ENCODE measurements at places on chromosomes 1 and 21.

DNA sequence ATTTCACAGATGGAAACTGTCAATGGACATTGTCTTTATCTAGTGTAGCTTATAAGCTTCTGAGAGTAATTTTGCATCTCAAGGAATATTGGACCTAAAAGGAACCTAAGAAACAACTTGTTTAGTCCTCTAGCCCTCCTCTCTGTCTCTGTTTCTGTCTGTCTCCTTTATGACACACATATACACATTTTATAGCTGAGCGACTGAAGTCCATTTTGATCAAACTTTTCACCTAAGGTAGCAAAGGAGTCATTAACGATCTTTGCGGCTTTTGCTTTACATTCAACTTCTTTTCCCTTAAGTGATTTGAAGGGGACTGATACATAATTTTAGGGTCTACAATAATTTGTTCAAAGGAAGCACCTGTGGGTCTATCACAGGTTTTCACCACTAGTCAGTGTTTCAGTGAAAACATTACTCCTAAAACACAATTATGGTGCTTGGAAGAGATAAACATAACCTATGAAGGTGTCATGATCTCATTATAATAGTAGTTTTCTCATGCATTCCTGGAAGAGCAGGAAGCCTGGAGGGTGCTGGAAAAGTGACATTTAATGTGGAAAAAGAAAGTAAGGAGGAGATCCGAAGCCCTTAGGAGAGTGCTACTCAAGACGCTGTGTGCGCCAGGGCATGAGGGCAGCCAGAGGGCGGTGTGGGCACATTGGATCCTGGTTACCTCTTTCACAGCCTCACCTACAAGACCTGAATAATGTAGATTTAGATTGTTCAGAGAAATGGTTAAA, 248.6 kb downstream of the DNM3 start:
- DNase-seq, result peak; percentile 72

GRCh38 chr1:17732475-17732874, 22.7 kb upstream of the ACTL8 start:
- no peak for DNase-seq

DNA sequence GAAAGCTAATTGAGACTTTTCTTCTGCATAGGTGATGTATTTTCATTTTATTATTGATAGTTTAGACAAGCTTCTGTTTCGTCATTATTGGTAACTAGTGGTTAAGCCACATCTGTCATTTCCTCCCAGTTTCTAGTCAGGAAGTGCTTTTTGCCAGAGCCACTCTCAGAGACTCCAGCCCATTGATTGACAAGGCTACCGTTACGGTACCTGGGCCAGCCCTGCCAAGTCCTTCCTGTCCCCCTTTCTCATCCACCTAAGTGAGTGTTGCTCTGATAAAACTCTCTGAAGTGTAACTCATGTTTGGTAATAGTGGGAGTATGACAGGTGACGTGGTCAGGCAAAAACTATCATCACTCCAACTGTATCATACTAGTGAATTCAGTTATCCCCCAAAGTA, 29.6 kb upstream of the AGL start:
- DNase-seq, result no peak

GRCh38 chr1:64850846-64851245, 106.0 kb downstream of the RAVER2 start:
- no peak for DNase-seq

DNA sequence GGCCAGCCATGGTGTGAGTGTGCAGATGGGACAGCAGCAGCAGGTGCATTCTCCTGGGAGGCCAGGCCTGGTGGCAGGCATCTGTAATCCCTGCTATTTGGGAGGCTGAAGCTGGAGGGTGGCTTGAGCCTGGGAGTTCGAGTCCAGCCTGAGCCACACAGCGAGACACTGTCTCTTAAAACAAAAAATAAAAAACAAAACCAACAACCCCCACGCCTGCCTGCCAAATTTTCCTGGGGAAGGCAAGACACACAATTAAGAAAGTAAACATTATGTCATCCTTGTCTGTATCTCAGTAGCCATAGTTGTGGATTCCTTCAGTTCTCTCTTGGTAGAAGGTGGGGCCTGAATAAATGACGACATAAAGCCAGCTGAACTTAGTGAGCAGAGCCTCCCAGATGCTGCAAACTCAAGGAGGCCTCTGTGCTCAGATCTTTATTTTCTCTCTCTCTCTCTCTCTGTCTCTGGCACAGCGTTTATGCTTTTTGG, 57.6 kb upstream of the CD34 start:
- DNase-seq, result no peak

GRCh38 chr1:10768552-10768951, 27.9 kb downstream of the CASZ1 start:
- no peak for DNase-seq

DNA sequence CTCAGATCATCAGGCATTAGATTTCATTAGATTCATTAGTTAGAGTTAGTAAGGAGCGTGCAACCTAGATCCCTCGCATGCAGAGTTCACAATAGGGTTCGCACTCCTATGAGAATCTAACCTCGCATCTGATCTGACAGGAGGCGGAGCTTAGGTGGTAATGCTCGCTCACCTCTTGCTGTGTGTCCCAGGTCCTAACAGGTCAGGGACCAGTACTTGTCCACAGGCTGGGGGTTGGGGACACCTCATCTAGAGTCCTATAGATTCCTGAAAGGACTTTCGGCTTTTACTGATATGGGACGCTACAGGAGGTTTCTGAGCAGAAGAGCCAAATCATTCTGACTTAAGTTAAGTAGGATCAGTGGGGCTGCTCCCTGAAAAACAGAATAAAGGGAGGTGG, 91.4 kb downstream of the AKT3 start:
- no peak for DNase-seq

GRCh38 chr1:94925561-94926125, 1.3 kb downstream of the CNN3 start:
- peak; percentile 59 for DNase-seq

DNA sequence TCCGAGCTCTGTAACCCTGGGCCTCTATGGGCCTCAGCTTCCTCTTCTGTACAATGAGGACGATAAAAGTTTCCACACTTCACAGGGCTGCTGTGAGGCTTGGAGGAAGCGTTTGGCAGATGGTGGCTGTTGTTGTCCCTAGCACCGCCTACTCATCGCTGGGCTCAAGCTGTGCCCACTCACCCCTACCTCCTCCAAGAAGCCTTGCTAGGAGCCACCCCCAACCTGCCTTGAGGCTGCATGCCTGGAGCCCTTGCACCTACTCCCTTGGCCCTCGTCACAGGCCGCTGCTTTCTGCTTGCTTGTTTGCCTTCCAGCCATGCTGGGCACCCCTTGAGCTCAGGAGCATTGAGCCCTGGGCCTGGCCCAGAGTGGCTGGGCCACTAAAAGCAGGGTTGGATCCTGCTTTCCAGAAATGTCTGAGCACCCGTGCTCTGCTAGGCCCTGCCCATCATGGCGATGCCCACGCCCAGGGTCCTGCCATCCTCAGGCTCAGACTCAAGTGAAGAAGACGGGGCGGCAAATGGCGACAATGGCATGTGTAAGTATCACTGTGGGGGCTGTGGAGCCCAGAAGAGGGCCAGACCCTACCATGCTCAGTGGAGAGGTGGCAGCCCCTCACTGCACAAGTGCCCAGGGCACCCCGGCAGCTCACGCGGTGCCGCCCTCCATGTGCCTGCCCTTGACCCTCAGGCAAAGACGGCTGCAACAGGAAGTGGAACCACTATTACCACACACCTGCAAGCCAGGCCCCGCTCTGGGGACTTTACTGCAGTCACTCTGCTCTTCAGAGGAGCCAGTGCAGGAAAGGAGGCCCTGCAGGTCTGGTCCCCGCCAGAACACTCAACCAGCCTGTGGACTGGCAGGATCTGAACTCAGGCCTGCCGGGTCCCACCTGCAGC, 9.5 kb downstream of the SH3BGRL3 start:
- DNase-seq, result peak; percentile 77

DNA sequence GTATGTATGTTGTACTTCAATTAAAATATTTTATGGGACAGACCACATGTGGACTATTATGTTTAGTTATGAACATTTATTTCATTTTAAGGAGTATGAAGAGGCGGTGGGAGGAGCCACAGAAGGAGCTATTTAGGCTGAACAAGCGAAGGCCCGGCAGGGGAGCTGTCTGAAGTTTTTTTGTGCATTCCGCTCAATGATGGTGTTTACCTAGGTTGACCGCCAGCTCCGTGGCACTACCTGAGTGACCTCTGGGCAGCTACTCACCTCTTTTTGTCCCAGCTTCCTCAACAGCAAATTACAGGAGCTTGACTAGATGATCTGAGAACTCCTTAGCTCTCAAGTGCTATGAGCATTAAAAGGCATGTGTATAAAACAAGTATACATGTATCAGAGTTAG, 32.7 kb upstream of the C1orf198 start:
- no peak for DNase-seq

DNA sequence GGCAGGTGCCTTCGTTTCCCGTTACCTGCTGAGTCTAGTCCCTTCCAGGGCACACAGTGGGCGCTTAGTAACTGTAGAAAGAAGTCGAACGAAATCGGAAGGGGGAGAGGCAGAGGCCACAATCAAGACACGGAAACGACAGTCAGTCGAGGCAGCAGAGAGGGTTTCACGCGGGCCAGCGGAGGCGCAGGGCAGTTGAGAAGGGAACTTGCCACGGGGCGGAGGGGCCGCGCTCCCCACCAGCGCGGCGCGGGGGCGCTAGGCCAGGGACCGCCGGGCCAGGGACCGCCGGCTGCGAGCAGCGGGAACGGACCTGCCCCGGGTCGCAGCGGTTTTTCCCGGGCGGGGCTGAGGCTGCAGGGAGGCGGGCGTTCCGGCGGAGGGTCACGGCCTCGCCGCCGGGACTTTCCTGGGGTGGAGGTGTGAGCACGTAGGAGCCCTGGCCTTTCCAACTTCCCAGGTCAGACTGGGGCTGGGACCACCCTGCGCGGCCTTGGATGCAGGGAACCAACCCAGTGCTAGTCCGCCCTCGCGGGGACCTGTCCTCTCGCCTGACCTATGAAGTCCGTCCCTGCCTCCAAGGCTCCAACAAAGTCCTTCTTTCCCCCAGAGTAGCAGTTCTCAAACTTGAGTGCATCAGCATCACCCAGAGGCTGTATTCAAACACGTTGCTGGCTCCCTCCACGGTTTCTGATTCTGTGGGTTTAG, 150.1 kb upstream of the FGGY start:
- peak; percentile 85 for DNase-seq

DNA sequence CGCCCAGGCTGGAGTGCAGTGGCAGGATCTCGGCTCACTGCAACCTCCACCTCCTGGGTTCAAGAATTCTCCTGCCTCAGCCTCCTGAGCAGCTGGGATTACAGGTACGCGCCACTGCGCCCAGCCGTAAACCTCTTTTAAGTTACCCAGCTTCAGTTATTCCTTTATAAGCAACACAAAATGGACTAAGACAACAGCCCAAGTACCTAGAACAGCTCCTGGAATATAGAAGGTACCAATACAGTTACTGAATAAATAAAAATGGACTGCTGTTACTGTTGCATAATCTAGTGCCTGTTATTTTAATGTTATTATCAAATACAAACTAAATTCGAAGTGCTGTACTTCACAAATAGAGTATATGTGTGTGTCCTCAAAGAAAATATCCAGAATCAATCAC, 17.1 kb downstream of the RNF115 start:
- no peak for DNase-seq

GRCh38 chr1:245579881-245580280, 425.1 kb downstream of the KIF26B start:
- DNase-seq, result no peak

Data from activated CD8-positive, alpha-beta memory T cell treated with anti-CD3 and anti-CD28 coated beads for 24 hours (primary cell).